ENCODE measurements at places on chromosomes 11 and 22. TPM values are rescaled to one million over a fixed set of nuclear protein-coding genes. Genes with fewer than 3 reads are reported as not detected.
A peak's percentile ranks its signal among the peaks of the same experiment; 100 is the strongest.

DNA sequence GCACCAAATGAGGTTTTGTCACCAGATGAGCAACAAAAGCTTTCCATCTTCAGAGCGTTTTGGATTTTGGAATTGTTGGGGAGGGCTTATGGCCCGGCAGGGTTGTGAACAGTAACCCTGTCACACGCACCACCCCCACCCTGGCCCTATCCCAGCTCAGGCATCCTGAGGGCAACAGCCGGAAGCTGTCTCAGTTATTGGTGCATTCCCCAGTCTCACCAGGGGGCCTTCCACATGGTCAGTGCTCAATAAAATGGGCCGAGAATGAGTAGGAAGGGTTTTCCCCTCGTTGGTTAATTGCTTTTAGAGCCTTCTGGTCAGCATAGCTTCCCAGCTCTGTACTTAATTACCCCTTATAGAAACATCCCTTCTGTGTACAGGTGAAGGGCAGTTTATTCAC is 46.0 kb downstream of the LRP5 start:
- H3K4me1 ChIP-seq = peaks cover 14% of the 10 kb centered on the region
- H3K4me3 ChIP-seq = no peak overlapping the region
- DNase-seq = no peak

GRCh38 chr22:25110596-25110845 is 89.1 kb upstream of the CRYBB3 start:
- no peaks in the 10 kb centered on the region for H3K4me1 ChIP-seq
- H3K4me3 ChIP-seq = peak overlapping the region; percentile 59
- no peaks in the 10 kb centered on the region for H3K27me3 ChIP-seq
- no peaks in the 10 kb centered on the region for H3K36me3 ChIP-seq
- H3K27ac ChIP-seq = no peak overlapping the region
- DNase-seq = no peak

DNA sequence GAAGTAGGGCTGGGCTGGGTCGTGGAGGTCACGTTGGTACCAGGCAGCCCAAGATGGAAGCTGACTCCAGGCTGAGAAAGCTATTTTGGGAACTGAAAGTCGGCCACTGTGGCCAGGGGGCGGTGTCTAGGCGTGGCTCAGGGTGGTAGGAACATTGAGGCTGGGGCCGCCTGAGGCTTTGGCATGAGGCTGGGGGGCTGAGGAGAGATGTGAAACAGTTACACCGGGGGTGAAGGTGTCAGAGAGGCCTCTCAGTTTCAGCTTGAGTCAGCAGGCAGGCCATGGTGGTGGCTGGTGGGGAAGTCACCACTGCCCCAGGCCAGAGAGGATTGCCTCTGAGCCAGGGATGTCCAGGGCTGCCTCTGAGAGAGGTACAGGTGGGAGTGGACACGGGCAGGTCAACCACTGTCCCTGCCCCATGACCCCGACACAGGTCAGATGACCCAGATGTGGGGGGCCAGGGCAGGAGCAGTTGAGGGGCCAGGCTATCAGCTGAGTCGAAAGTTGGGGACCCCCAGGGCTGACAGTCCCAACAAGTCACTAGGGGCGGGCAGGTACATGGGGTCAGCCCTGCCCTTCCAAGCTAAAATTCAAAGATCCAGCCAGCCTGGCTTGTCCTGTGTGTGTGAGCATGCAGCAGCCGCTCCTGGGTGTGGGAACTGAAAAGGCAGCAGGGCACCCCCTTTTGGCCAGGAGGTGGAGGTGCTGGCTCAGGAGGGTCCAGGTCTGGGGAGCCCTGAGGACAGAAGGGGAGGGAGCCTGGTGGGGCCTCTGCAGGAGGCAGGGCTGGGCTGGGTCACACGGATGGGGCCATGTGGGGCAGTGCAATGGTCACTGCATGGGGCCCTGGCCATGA is 7.2 kb downstream of the KCNK7 start:
- no peaks in the 10 kb centered on the region for H3K4me1 ChIP-seq
- H3K4me3 ChIP-seq = no peak overlapping the region
- no peaks in the 10 kb centered on the region for H3K27me3 ChIP-seq

GRCh38 chr11:119697445-119697844 is 31.6 kb downstream of the NECTIN1 start:
- no peak for DNase-seq
- no peak overlapping the region for H3K4me3 ChIP-seq
- no peak overlapping the region for H3K27ac ChIP-seq
- no peaks in the 10 kb centered on the region for H3K27me3 ChIP-seq

DNA sequence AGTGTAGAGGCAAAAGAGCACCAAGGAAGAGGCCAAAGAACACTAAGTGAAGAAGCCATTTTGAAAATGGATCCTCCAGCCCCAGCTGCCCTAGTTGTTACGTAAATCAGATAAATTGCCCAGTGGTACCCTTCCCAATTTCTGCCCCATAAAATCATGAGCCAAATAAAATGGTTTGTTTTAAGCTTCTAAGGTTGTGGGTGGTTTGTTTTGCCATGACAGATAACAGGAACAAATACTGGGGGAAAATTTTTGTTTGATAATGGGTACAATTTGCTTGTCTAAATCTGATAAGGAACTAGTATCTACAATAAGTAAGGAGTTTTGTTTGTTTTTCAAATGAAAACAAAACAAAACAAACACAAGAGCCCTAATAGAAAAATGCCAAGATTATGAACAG is 30.6 kb upstream of the HSD17B12 start:
- no peak for DNase-seq
- no peak overlapping the region for H3K4me3 ChIP-seq
- H3K36me3 ChIP-seq = no peaks in the 10 kb centered on the region
- H3K27ac ChIP-seq = no peak overlapping the region

Gene OR4D10
- not detected for total RNA-seq

DNA sequence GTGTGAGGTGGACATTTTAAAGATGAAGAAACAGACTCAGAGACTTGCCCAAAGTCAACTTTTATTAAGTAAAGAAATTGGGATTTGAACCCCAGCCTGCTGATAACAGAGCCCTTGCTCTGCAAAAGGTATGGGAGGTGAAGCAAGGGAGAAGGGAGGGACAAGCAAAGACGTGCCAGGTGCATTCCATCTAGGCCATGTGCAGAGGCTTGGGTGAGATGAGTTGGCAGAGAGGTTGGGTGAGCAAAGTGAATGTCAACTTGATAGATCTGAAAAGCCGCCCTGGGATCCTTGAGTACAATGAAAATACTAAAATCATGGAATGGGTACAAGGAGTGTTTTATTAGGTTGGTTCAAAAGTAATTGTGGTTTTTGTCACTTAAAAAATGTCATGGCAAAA is 341.3 kb downstream of the CADM1 start:
- peaks cover 10% of the 10 kb centered on the region for H3K27me3 ChIP-seq
- H3K36me3 ChIP-seq = no peaks in the 10 kb centered on the region
- no peak for DNase-seq
- H3K4me1 ChIP-seq = peaks cover 14% of the 10 kb centered on the region
- no peak overlapping the region for H3K4me3 ChIP-seq

DNA sequence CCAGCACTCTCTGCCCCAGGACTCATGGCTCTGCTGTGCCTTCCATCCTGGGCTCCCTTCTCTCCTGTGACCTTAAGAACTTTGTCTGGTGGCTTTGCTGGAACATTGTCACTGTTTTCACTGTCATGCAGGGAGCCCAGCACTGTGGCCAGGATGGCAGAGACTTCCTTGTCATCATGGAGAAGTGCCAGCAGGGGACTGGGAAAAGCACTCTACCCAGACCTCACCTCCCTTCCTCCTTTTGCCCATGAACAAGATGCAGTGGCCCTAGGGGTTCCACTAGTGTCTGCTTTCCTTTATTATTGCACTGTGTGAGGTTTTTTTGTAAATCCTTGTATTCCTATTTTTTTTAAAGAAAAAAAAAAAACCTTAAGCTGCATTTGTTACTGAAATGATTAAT is 2.9 kb upstream of the TTC36 start:
- no peaks in the 10 kb centered on the region for H3K4me1 ChIP-seq
- H3K36me3 ChIP-seq = peaks cover 29% of the 10 kb centered on the region
- H3K27me3 ChIP-seq = no peaks in the 10 kb centered on the region
- H3K4me3 ChIP-seq = no peak overlapping the region

GRCh38 chr11:121589946-121590537 is 137.3 kb upstream of the SORL1-AS1 start:
- no peak overlapping the region for H3K27ac ChIP-seq
- peaks cover under 1% of the 10 kb centered on the region for H3K4me1 ChIP-seq
- no peak for DNase-seq
- H3K36me3 ChIP-seq = no peaks in the 10 kb centered on the region
- H3K4me3 ChIP-seq = no peak overlapping the region

- no peaks in the 10 kb centered on the region for H3K36me3 ChIP-seq
- peaks cover 63% of the 10 kb centered on the region for H3K27me3 ChIP-seq
- no peaks in the 10 kb centered on the region for H3K4me1 ChIP-seq
Observed at GRCh38 chr11:124085997-124086846, 29.0 kb upstream of the VWA5A start.

- peak overlapping the region; percentile 93 for H3K27ac ChIP-seq
- peak overlapping the region; percentile 84 for H3K4me3 ChIP-seq
- H3K4me1 ChIP-seq = peaks cover 17% of the 10 kb centered on the region
- no peaks in the 10 kb centered on the region for H3K36me3 ChIP-seq
- peak; percentile 77 for DNase-seq
Observed at GRCh38 chr22:42080287-42080686, 787 bp downstream of the SMDT1 start.

DNA sequence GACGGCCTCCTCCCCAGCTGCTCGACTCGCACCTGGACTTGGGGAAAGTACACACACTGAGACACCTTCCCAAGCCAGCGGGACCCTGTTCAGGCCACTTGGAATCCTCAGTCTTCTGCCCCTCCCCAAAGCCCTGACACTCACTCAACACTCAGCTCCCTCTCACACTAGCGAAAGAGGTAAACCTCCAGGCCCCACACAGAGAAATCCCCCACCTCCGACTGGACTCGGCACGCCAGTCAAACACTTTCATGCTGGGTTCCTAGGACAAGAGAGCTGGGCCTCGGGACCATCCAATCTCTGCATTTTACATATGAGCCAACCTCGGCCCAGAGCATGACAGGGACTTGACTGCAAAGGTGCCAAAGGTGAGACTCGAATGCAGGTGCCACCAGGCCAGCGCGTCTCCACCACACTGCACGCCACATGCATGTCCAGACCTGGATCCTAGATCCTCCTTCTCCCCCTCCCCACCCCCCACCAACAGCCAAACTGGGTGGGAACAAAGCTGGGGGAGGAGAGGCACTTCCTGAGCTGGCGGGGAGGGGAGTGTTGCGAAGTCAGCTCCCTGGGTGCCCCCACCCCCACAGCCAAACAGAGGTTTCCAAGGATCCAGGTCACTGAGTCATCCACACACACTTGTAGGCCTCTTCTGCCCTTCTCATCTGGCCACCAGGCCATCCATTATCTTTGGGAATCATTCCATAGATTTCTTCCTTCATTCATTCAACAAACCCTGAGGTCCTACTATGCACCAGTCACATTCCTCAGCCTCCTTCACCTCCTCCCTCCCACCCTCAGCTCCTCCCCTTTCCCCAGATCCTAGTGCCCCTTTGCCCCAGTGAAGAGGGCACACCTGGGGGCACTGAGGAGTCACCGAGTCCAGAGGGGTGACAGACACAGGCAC is 10.7 kb upstream of the CD5 start:
- peaks cover 13% of the 10 kb centered on the region for H3K27me3 ChIP-seq
- H3K36me3 ChIP-seq = no peaks in the 10 kb centered on the region
- no peaks in the 10 kb centered on the region for H3K4me1 ChIP-seq
- DNase-seq = peak; percentile 47
- H3K4me3 ChIP-seq = no peak overlapping the region

- H3K27me3 ChIP-seq = peaks cover 7% of the 10 kb centered on the region
- DNase-seq = peak; percentile 64
- H3K27ac ChIP-seq = no peak overlapping the region
- H3K4me1 ChIP-seq = peaks cover 14% of the 10 kb centered on the region
- H3K4me3 ChIP-seq = no peak overlapping the region
Observed at GRCh38 chr11:79249295-79249993, 191.4 kb downstream of the TENM4 start.

DNA sequence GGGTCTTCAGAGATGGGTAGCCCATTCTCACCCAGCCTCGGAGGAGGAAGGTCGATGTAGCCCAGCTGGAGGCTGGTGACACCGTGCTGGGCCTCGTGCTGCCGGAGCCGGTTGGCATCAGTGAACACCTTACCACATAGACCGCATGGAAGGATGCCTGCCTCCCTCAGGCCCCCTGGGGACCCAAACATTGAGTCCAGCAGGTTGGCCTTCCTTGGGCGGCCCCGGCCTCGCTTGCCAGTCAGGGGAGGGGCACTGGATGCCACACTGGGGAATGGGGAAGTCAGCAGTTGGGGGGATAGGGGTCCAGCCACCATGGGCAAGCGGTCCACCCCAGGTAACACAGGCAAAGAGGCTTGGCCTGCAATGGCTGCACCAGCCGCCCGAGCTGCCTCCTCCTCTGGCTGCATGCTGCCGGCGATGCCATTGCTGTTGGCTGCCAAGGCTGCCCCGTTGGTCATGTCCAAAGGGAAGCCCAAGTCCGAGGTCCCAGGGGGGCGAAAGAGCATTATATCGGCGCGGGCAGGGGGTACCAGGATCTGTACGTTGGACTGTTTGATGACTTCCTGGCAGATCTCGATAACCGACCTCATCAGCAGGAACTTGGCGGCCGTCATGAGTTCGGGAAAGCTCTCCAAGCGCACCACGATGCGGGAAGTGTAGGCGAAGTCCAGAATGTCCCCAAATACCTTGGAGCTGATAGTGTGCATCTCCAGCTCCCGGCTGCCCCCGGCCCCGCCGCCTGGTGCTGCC is 1.4 kb downstream of the PATZ1 start:
- H3K36me3 ChIP-seq = no peaks in the 10 kb centered on the region
- H3K27ac ChIP-seq = no peak overlapping the region
- H3K4me1 ChIP-seq = peaks cover 9% of the 10 kb centered on the region
- peak overlapping the region; percentile 78 for H3K4me3 ChIP-seq

GRCh38 chr22:42805998-42806830 is 50.9 kb downstream of the ARFGAP3 start:
- H3K27me3 ChIP-seq = no peaks in the 10 kb centered on the region
- no peaks in the 10 kb centered on the region for H3K4me1 ChIP-seq
- no peak overlapping the region for H3K4me3 ChIP-seq
- H3K36me3 ChIP-seq = peaks cover 45% of the 10 kb centered on the region

GRCh38 chr22:31139066-31139465 is 1.2 kb downstream of the PLA2G3 start:
- H3K4me1 ChIP-seq = no peaks in the 10 kb centered on the region
- peaks cover 20% of the 10 kb centered on the region for H3K27me3 ChIP-seq
- no peak for DNase-seq
- no peaks in the 10 kb centered on the region for H3K36me3 ChIP-seq

DNA sequence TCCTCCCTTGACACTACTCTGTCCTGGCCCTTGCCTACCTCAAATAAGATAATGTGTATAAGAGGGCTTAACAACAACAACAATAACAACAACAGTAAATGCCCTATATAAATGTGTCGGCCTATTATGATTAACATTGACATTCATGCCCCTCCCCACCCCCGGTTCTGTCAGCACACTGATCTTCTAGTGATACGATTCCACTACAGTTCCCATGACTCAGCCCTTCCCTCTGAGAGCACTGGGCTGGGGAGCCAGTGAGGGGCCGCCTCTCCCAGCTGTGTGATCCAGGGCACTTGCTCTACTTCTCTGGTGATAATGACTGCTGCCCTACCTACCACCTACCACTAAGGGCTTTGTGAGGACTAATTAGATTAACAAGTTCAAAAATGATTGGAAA is 92.2 kb upstream of the PHOX2A start:
- H3K4me3 ChIP-seq = no peak overlapping the region
- H3K36me3 ChIP-seq = no peaks in the 10 kb centered on the region
- no peak for DNase-seq
- no peaks in the 10 kb centered on the region for H3K27me3 ChIP-seq
- no peak overlapping the region for H3K27ac ChIP-seq

GRCh38 chr11:31874631-31875191 is 63.6 kb upstream of the PAX6 start:
- peaks cover 47% of the 10 kb centered on the region for H3K27me3 ChIP-seq
- H3K4me1 ChIP-seq = no peaks in the 10 kb centered on the region
- H3K27ac ChIP-seq = no peak overlapping the region
- no peak overlapping the region for H3K4me3 ChIP-seq
- peak; percentile 6 for DNase-seq

Data from GM23248 (cell line).